ENCODE measurements at places on chromosomes 12 and 14.

DNA sequence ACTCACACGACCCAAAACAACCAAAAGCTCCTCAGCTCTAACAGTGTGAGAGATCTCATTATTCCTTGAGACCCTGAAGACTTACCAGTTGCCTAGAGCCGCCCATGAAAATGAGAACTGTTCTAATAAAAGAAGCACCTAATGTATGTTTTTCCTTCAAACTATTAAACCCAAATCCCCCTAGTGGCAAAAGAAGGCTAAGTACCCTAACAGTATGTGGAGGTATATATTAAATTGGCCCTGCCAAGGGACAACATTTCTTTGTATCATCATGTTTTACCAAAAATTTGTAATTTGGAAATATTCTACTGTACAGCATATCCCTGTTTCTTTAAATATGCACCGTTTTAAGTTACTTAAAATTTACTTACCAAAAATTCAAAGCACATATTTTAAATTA lies 38.0 kb upstream of the PPFIA2 start:
- DNase-seq: no peak

- DNase-seq: no peak
Measured at GRCh38 chr14:68377006-68377405, 415.9 kb downstream of the ZFP36L1 start.

DNA sequence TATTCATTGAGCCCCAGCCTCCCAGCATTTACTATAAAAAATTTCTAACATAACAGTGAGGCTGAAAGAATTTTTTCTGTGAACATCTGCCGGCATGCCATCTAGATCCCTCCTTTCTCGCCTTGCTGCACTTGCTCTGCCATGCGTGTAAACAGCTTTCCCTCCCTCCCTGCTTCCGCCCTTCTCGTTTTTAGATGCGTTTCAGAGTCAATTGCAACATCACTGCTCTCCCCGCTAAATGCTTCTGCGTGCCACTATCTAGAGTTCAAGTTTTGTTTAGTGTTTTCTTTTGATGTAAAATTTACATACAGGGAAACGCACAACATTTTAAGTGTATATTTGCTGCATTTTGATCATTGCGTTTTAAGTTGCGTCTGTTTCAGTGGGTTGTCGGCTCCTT lies 83.6 kb downstream of the CCDC92 start:
- DNase-seq: no peak

DNA sequence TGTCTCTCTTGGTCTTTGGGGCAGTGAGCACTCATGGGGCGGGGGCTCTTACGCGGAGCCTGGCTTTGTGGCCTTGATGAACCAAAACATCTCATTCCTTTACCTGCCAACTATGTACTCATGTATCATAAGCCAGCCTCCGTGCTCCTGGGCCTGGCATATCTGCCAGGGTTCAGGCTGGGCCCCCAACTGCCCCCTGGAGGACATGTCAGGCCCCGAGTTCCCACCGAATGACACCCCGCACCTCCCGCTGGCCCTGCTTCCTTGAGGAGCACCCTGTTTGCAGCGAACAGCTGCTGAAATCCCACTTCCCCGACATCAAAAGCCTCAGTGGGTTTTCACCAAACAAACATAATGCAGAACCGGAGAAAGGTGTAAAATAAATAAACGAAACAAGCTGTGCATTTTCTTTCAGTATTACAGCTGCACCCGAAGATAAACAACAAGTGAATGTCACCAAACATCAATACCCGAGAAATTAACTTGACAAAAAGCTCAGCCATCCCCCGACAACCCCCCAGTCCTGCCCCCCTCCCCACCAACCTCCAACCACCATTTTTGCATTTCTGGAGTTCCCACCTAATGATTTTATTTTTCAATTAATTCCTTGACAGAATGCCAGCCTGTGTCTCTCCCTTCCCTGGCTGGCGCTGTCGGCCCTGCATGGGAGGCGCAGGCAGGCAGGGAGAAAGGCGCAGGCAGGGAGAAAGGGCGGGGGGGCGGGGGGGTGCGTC lies 139.2 kb downstream of the RBM19 start:
- no peak for DNase-seq

DNA sequence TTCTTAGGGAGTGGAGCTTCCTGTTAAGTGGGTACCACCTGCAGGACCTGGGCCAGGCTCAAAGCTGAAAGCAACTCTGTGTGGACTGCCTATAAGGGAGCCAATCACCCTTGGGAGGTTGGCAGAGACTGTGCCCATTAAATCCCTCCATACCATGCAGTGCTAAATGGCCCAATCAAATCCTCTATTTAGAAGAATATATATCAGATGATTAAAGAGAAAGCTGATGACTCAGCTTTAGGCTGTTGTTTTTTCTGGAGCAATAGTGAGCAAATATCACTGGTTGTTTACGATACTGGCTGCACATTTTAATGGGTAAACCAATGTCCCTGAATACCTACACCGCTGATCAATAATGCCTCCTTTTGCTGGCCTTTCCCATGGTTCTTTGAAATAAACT lies 101.3 kb downstream of the TMX1 start:
- DNase-seq: no peak

GRCh38 chr12:74922117-74922516 lies 287.5 kb downstream of the KCNC2 start:
- no peak for DNase-seq

Data from GM04503 (cell line).